Fibroblast of skin of abdomen (primary cell): ENCODE measurements at places on chromosomes 5 and 9.

DNA sequence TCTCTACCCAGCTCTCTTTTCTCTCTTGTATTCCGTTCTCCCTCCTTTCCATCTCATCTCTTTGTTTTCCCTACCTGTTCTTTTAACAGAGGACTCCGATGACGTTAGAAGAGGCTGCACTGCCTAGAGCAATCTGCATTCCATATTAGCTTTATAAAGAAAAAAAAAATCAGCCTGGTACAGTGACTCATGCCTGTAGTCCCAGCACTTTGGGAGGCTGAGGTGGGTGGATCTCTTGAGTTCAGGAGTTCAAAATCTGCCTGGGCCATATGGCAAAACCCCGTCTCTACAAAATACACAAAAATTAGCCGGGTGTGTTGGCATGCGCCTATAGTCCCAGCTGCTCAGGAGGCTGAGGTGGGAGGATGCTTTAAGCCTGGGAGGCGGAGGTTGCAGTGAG, 49.0 kb downstream of the DAPK1 start:
- DNase-seq, result no peak

DNA sequence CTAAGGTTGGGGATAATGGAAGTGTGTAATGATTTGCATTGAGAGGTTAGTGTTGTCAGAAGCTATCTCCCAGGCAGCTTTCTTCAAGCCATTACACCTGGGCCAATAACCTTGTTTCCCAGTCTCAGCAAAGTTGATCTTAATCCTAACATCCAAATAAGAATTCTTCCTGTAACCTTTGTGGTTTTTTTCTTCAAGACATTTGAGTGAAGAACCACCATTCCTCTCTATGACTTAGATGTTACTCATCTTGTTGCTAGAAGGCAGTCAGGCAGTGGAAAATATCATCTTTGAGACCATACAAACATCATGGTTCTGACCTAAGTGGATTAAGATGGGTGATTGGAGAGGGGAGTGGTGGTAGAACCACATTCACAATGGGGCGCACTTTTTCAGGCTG, 103.5 kb downstream of the NDUFAF2 start:
- peak; percentile 84 for DNase-seq

DNA sequence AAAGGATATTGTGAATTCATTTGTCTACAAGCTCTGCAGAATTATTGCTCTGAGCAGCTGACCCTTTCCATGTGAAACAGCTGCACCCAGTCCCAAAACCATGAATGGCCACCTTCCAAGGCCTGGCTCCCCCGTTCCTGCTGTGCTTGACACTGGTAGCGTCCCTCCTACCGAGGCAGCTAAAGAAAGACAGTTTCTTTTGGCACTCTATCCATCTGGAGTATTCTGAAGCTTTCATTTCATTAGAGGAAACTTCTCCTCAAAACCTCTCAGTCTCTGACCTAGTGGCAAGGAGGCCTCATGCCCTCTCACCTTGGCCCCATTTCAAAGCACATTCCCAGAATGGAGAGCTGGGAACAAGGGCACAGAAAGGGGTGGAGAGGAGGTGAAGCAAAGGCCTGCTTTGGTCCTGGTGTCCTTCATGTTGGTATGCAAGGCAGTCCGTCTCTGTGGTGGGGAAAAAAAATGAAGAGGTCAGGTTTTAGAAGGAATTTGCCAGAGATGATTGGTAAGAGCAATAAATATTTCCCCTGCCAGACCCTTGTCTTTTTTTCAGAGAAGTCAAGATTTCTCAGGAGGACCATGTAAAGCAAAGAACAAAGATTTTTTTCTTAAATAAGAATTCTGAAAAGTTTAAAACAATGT, 232.0 kb downstream of the RFK start:
- peak; percentile 40 for DNase-seq

DNA sequence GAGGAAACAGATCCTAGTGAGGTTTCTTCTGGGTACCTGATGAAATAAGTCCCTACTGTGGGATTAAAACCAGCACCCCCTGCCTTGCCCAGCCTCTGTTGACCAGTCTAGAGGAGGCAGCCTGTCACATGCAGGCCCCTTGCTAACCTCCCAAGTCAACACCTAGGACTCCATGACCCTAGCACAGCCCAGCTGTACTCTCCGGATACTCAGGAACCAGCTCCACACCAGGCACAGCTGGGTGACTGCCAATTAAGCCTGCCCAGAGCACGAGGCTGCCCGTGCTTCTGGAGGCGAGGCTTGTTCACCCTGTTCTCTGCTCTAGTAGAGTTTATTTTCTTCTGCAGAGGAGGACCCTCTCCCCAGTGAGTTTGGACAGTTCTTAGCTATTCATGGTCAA, 92.5 kb downstream of the SNX24 start:
- no peak for DNase-seq

DNA sequence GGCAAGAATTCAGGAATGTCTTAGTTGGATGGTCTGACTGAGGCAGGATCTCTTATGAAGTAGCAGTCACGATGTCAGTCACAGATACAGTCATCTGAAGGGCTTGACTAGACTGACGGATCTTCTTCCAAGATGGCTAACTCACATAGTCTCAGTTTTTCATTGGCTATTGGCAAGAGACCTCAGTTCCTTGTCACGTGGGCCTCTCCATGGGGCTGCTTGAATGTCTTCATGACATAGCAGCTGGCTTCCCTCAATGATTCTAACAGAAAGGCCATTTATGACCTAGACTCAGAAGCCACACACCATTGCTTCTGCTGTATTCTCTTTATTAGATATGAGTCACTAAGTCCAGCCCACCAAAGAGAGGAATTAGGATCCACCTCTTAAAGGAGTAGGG, 4.7 kb downstream of the APC start:
- no peak for DNase-seq

GRCh38 chr9:109813303-109813702, 33.3 kb downstream of the PALM2AKAP2 start:
- no peak for DNase-seq
